Stimulated activated CD8-positive, alpha-beta memory T cell treated with anti-CD3 and anti-CD28 coated beads, Interleukin-4, amount 100 ng/mL, for 4 hours (primary cell): ENCODE measurements at places on chromosomes 2 and 18.

DNA sequence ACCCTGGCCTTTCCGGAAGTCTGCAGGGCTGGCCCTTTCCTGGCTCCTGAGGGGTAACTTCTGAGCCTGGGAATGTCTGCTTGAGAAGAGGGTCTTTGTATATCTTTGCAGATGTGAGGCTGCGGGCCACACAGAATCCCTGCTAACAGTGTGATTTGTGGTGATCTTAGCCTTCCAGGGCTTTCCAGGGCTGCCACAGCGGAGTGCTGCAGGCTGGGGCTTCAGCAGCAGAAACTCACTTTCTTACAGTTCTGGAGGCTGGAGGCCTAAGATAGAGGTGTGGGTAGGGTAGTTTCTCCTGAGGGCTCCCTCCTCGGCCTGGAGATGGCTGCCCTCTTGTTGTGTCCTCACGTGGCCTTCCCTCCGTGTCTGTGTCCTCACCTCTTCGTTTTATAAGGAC lies 294.7 kb upstream of the HS6ST1 start:
- no peak for DNase-seq

GRCh38 chr18:49733896-49734585 lies 79.3 kb downstream of the ACAA2 start:
- DNase-seq: no peak

DNA sequence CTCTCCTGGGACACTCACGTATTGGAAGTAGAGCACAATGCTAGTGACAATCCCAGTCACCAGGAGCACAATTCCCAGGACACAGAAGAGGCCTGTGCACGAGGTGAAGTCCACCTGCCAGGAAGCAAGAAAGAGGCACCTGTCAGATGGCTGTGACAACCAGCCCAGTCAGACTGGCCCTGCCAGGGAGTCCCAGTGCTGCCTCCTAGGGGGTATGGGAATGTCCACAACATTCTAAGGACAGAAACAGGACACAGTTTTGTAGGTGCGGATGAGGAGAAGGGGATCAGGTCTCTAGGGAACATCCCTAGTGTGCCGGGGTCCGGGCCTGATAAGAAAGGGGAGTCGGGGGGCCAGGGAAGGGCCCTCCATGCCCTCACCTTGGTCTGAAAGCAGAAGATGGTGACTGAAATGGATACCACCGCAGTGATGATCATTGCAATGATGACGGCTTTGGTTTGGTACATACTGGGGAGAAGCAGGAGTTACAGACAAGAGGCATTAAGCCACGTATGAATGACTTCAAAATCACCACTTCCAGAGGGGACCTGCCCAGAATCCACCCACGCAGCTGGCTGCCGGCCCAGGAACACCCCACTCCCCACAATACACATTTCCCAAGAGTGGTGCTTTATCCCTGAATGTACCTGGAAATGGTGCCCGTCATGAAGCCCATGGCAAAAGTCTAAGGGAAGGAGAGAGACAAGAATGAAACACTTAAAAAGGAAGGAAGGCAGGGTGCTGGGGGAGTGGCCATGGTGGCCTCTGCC lies 6.9 kb downstream of the PNKD start:
- DNase-seq: no peak

GRCh38 chr18:8413751-8414150 lies 195.5 kb upstream of the RAB12 start:
- DNase-seq: no peak

DNA sequence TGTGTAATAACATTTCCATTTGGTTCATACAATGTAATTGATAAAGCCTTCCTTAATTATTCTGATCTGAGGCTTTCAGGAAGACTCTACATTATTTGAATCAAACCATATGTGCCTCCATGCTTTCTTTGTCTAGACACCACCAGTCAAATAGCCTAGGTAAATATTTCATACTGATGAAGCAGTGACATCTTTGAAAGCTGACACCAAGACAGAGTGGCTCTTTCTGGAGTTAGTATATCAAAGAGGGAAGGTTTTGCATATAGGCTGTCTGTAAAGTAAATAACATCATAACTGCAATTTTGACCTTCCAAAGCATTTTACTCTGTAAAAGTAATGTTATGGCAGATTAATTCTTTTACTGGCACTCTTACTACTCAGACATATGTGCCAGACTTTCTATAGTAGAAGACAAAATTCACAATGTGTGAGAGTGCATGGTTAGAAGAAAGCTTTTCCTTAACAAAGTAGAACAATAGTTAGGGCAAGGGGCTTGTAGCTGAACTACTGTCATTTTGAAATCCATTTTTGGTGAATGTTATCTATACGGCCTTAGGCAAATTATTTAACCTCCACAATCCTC lies 177.3 kb downstream of the ERBB4 start:
- no peak for DNase-seq

DNA sequence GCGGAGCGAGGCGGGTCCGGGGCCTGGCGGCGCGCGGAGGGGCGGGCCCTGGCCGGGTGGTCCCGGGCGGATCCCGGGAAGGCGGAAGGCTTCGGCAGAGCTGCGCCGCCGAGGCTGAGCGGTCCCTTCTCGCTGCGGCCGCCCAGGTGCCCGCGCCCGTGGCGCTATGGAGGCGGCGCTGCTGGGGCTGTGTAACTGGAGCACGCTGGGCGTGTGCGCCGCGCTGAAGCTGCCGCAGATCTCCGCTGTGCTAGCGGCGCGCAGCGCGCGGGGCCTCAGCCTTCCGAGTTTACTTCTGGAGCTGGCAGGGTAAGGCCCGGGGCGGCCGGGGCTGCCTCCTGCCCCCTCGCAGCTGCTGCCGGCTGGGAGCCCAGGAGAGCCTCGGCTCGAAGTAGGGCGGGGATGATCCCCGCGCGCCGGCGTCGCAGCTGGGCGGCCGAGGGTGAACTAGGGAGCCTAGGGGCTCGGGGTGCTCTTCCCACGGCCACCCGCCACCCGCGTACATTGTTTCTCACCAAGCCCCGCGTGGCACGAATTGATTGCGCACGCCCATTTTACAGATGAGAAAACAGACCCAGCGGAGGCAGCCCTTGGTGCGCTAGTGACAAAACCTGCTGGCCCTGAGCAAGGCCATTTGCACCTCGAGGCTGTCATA lies at the start of gene SLC66A3:
TSS of gene SLC66A3 (plus strand) at position 87 of the 655 bp plus-strand sequence. CDS start at position 167, 80 bp downstream.
- DNase-seq: no peak

DNA sequence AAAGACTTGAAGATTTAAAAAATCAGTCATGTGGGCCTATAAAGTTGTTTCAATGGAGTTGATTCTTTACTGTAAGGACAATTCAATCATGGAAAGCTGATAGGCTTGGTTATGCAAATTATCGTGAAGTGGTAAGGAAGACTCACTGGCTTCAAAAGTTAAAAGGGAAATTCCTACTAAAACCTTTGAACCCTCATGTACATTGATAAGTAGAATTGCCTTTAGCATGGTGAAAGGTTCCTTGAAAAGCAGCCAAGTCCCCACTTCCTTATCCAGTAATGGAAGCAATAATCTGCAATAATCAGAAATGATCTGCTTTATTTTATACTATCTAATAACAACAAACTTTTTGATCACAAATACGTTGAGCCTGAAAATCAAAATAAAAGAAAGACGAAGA lies 14.4 kb upstream of the CCL20 start:
- DNase-seq: no peak

DNA sequence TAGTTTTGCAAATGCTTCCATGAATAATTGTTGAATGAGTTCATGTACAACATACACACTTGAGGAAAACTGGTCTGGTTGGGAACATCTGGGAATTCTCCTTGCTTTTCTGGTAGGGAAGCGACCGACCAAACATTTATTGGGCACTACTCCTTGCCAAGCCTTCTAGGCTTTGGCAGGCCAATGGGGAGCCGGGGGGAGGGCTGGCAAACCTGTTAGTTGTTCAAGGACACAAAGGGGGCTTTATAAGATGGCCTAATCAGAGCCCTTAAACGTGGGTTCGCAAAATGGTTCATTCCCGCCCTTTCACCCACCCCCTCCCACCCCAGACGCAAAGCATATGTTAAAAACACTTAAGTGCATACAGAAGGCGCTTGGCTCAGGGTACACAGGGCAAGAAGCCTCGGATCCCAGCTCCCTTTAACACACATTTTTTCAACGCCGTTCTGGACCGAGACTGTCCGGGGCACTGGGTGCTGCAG lies 844 bp upstream of the VSNL1 start:
- DNase-seq: no peak

GRCh38 chr2:202514732-202515131 lies 120.0 kb upstream of the FAM117B start:
- no peak for DNase-seq

GRCh38 chr18:58087928-58088690 lies 44.1 kb downstream of the NEDD4L start:
- no peak for DNase-seq

DNA sequence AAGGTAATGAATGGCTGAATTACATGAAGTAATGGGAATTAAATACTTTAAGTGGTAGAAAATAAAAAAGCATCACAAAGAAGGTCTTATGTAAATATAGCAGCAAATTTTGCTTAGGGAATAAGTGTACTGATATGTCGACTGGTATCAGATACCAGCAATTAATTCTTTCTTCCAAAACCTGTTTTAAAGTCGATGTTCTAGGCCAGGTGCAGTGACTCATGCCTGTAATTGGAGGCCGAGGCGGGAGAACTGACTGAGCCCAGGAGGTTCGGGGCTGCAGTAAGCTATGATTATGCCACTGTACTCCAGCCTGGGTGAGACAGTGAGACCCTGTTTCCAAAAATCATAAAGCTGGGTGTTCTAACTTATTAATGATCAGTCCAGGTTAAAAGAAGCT lies 30.3 kb downstream of the SP3 start:
- DNase-seq: no peak

- no peak for DNase-seq
Measured at GRCh38 chr2:127943186-127943585, 57.4 kb upstream of the AMMECR1L start.

DNA sequence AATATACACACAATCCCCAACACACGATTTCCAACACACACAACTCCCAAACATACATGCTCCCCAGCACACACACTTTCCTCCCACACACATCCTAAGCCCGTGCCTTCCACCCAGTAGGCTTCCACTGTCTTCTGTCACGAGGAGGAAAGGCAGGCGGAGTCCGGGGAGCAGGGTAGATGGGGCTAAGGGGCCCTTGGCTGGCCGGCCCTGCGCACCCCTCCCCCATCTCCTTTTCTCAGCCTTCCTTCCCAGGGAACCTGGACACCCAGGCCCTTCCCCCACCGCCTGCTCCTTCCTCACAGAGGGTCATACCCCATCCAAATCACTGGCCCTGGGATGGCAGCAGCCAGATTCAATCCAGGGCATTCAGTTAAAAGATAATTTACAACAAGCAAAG lies 3.4 kb upstream of the PDCD1 start:
- DNase-seq: no peak

DNA sequence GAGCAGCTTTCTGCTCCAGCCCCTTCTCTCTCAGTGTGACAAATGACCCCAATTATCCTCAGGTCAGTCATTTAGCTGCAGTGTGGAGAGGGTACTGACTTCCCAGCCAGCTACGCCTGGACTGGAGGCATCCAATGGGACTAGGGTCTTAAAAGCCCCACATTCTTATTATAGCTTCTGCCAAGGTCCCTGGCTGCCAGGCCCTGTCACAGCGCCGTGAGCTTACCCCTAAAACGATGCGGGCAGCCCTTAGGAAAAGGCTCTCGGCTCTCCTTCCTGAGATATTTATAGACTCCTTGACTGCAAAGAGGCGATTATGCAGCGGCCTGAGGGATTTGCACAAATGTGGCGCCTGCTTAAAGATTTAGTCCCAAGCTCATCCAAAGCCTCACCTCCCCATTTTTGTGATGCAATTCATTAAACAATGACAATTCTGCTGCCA lies 69.2 kb upstream of the EDAR start:
- no peak for DNase-seq

DNA sequence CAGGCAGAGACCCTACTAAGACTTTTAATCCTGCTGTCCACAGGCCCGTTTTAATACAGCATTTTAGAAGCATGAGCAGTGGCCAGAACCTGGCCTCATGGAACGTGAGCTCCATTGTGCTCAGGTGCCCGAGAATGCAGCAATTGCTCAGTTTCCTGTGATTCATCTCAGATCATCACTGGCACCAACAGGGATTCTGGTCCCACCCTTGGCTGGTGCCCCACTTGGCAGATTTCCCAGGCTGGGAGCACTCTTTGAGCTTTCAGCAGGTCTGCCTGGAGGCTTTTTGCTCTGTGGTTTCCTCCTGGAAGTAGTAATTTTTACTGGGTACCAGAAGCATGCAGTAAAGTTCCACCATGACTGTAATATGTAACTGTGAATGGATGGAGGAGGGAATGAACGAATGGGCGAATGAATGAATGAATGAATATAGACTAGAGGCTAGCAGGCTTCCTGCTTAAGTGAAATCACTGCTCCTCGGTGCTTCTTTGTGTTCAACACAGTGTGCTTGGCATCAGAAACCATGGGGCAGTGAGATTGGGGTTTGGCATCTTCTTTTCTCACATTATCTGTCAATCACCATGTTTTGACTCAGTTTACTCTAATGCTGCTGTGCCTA lies 312.9 kb downstream of the PRKCE start:
- DNase-seq: no peak

- no peak for DNase-seq
Measured at GRCh38 chr2:151498178-151498577, 88.5 kb downstream of the RIF1 start.

GRCh38 chr2:106899786-106900530 lies 14.0 kb upstream of the ST6GAL2 start:
- DNase-seq: no peak

- no peak for DNase-seq
Measured at GRCh38 chr18:54899500-54899899, 59.8 kb downstream of the CCDC68 start.

- no peak for DNase-seq
Measured at GRCh38 chr2:120743657-120744056, 8.0 kb downstream of the GLI2 start.

GRCh38 chr2:48440103-48440390 lies 89.9 kb upstream of the STON1 start:
- no peak for DNase-seq

DNA sequence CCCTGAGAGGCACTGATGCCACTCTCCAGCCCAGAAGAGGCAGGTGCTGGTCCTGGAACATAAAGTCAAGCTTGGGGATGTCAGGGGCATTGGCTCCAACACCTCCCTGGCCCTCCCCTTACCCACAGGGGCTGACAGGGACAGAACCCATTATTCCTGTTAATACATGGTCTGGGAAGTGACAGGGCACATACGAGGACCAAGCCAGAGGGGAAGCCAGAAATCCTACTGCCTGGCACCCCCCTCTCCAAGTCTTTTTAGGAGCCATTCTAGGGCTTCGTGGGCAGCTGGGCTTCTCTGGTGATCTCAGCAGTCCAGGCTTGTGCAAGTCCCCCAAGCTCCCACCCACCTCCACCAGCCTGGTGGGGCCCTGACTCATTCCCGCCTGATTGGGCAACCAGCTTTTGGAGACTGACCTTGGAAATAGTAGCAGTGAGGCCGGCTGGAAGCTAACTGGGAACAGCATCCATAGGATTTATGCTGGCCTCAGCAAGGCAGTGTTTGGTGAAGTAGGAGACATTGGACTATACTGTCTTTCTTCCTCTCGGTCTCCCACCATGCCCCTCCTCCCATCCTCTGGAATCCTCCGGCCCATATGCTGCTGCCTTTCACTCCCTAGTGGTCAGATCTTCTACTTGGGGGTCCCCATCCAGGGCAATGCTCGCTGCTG lies 86.4 kb upstream of the HK2 start:
- no peak for DNase-seq

- DNase-seq: no peak
Measured at GRCh38 chr2:43790147-43790546, 16.3 kb downstream of the DYNC2LI1 start.

- no peak for DNase-seq
Measured at GRCh38 chr18:58862851-58863538, 1.7 kb upstream of the ZNF532 start.
